ENCODE measurements at places on chromosomes 3 and 15.

- no peak for DNase-seq
Observed at GRCh38 chr15:74300057-74300795, 64.1 kb downstream of the CCDC33 start.

GRCh38 chr3:122024800-122025199, 2.8 kb upstream of the ILDR1 start:
- no peak for DNase-seq

GRCh38 chr3:101518421-101518871, 5.4 kb upstream of the SENP7 start:
- DNase-seq: no peak

DNA sequence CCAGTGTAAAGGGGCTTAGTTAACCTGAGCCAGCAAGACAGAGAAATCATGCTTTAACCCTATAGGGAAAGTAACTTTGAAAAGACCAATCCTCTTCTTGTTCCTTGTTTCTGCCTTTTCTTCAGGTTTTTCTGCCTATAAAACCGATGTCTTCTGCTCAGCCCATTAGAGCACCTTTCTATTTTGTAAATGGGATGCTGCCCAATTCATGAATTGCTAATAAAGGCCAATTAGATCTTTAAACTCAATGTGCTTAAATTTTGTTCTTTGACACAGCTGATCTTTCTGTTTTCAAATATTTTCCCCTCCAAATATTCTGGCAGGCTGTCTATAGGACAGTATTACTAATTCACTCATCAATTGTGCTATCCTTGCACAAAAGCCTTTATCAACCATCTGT, 33.8 kb upstream of the SPTSSB start:
- DNase-seq: no peak

DNA sequence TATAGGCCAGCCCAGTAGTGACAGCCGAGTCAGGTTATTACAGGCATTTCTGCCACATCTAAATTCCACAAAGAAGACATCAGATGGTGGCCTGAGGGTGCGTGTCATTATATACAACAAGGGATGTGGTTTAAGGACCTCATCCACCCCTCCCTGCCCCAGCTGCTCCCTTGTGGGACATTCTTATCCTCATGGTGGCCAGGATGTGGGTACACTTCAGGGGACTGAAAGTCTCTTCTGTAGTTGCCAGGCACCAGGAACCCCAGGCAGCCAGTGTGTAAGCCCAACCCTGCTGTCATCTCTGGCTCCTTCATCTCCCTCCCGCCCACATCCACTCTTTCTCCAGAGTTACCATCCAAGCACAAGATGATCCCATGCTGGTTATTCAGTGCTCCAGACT, 224.9 kb upstream of the TOPAZ1 start:
- no peak for DNase-seq

- DNase-seq: no peak
Observed at GRCh38 chr3:141262308-141262705, 30.7 kb downstream of the PXYLP1 start.

- no peak for DNase-seq
Observed at GRCh38 chr15:61644550-61644949, 415.4 kb upstream of the RORA start.

DNA sequence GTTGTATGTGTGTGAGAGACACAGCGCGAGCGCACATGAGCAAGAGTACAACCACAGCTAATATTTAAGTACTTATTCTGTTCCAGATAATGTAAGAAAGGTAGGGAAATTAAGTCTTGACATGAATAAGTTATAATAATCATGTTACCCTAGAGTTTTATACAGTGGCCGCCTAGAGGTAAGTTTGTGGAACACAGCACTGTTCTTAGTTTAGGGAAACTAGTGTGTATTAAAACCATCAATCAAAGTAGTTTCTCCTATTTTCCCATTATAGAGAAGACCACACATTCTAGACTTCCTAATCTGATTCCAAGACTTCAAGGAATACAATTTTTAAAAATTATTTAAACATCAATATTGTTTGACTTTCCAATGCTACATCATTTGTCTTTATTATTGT, 9.5 kb downstream of the ALDH1A2 start:
- DNase-seq: no peak

DNA sequence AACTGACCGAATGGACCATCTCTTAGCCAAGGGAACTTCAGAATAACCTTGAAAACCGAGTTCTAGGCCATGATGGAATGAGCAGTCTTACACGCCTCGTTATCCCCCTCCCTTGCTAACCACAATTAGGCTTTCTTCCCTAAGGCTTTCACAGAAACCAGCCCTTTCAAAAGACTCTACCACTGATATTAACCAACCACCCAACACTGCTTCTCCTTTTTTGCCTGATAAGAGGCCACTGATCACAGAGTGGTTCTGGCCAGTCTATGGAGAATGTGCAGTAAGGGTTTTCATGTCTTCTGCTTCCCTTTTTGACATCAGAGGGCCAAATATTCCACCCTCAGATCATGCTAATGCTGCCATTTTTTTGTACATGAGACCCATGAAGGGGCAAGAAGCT, 59.3 kb downstream of the MCF2L2 start:
- no peak for DNase-seq

GRCh38 chr15:76338486-76339304, 2.1 kb downstream of the ISL2 start:
- no peak for DNase-seq

GRCh38 chr3:197926418-197926817, 23.6 kb upstream of the RPL35A start:
- DNase-seq: no peak

DNA sequence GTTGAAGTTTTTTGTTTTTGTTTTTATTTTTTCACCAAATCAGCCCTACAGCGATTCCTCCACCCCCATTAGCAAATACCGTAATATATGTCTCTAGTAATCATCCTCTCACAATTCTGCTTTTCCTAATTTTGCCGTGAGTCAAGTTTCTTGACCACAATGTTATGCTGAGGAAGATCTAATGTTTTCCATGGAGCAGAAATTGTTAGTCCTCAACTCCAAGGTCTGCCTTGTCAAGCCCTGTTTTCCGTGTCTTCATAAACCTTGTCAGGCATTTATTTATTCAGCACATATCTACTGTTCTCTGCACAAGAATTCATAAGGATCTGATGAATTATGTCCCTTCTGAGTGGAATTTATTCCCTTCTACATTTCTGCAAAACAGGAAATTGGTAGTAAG, 372.8 kb downstream of the RBMS3 start:
- no peak for DNase-seq

Measured in stimulated activated CD8-positive, alpha-beta memory T cell treated with anti-CD3 and anti-CD28 coated beads, Interleukin-4, amount 100 ng/mL, for 4 hours (primary cell).